ENCODE measurements at places on chromosomes 2 and 18. TPM values are rescaled to one million over a fixed set of nuclear protein-coding genes. Genes with fewer than 3 reads are reported as not detected.

Gene RFTN2
- 1.0 TPM for total RNA-seq

Gene FAHD2A
- 51.0 TPM for total RNA-seq

Gene BMP10
- total RNA-seq: not detected

Gene ALPP
- 0.28 TPM for total RNA-seq

Gene ANKRD62
- not detected for total RNA-seq

Gene RNF125
- 29.2 TPM for total RNA-seq

Gene POTEI
- total RNA-seq: 0.56 TPM

Gene SIX3
- total RNA-seq: not detected

Gene ARHGAP25
- total RNA-seq: 2.5 TPM

Gene SCN1A
- 2.1 TPM for total RNA-seq

GRCh38 chr2:241357531-241357930, 1.4 kb downstream of the FARP2 start:
- DNase-seq: no peak

GRCh38 chr2:177138823-177139222, 73.8 kb upstream of the HNRNPA3 start:
- no peak for DNase-seq

DNA sequence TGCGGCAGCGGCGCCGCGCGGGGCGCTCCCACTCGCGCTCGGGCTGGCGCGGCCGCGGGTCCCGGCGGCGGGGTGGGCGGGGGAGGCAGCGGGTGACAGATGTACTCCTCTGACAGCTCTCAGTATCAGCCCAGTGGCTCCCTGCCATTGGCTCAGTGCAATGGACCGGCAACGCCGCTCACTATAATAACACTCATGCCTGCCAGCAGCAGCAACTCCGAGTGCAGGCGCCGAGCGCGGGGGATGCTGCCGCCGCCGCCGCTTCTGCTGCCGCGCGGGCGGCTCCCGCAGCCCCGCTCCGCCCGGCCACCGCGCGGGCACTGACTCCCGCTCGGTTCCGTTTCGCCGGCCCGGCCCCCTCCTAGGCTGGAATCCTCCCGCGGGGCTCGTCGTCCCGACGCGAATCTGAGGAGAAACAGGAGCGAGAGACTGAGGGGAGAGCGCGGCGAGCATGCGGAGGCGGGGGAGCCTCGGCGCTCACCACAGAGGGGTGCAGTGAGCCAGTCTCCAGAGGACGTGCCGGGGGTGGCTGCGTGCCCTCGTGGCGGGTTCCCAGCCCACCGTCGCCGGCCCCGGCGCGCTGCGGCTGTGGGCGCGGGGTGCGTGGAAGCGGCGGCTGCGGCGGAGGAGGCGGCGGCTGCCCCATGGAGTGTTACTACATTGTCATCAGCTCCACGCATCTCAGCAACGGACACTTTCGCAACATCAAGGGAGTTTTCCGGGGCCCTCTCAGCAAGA, at the start of gene ZNF804A:
Gene ZNF804A (plus strand): TSS at position 214 of the 738 bp plus-strand sequence. CDS start 431 bp downstream, at position 645.
- DNase-seq: peak; percentile 55

DNA sequence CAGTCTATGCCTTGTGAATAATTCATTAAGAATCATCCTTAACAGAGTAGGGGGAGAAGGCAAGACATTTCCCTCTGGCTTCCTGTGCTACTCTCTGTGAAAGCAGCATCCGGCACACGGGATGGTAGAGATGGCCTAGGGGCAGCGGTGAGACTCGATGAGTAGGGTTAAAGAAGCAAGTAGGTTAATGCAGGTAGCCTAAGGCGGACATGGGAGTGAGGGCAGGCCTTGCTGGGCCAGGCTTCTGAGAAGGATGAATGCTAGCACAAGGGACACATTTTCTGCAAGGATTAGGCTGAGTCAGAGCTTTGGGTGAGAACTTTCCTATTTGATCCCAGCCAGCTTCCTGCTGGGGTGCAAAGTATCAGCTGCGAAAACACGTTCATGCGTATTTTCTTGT, 80.8 kb downstream of the NXPH2 start:
- peak; percentile 45 for DNase-seq

DNA sequence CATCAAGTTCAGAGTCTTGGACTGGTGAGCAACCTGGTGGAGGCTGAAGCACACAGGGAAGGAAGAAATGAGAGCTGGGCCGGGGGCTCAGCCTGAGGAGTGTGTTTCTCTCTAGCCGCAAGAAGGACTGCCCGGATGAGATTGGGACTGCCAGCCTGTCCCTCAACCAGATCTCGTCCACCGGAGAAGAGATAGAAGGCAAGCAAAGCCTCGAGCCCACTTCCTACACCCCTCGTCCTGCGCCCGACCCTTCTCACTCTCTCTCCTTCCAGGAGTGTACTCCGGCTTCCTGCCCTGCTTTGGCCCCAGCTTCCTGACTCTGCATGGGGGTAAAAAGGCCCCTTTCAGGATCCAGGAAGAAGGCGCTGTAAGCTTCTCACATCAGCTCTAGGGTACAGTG, 26.2 kb downstream of the FER1L5 start:
- DNase-seq: no peak

GRCh38 chr2:158138255-158138654, 36.6 kb downstream of the UPP2 start:
- DNase-seq: no peak

DNA sequence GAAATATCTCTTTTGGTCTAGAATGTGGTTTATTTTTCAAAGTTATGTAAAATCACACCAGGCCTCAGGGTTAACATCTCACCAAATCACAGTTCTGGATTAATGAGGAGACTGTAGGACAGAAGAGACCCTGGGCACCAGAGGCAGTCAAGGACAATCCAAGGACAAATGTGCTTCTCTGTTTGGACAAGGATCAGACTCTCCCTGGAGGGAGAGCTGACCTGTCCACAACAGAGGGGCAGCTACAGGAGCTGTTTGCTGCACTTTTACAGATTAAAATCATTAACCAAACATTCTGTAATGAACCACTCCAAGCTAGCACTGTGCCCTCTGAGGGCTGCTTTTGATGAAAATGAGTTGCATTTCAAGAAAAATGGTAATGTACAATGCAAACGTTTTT, 690.6 kb upstream of the SLC8A1 start:
- DNase-seq: no peak

DNA sequence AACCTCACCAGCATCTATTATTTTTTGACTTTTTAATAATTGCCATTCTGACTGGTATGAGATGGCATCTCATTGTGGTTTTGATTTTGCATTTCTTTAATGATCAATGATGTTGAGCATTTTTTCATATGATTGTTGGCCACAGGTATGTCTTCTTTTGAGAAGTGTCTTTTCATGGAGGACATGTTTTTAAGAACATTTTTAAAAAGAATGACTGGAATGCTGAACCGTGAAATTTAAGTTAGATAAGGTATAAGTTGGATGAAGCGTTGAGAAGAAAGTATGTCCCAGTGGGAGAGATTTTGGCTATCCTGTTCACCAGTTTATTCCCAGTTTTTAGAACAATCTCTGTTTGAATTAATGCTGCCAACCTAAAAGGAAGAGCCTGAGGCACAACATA, 365.9 kb downstream of the CELF4 start:
- DNase-seq: no peak

DNA sequence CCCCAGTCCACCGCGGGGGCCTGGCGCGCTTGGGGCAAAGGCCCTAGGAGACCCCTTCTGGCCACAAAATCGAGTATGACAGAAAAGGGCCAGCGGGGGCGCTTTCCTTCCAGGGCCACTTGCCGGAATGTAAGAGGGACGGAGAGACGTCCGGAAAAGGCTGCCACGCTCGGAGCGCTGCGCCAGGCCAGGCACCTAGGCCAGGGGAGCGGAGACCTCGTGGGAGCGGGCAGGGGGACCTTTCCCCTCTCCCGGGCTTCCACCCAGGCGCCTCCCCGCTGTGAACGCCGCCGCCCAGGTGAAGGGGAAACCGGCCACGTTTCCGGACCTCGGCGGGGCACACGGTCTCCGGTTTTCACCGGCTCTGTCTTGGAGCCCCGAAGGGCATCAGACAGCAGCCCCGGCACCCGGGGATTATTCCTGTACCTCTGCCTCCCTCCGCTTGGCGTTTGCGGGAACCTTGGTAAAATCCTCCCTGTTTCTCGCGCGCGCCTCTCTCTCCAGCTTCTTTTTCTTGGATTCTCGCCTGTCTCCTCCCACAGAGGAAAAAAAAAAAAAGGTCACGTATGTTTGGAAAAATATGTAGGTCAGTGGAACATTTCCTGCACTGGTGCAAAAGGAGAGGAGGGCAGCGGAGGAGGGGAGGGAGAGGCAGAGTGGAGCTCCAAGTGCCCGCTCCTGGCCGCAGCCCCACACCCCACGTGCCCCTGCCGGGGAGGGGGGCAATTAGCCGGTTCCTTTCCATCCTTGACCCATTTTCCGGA, 1.2 kb upstream of the NPAS2 start:
- peak; percentile 80 for DNase-seq

DNA sequence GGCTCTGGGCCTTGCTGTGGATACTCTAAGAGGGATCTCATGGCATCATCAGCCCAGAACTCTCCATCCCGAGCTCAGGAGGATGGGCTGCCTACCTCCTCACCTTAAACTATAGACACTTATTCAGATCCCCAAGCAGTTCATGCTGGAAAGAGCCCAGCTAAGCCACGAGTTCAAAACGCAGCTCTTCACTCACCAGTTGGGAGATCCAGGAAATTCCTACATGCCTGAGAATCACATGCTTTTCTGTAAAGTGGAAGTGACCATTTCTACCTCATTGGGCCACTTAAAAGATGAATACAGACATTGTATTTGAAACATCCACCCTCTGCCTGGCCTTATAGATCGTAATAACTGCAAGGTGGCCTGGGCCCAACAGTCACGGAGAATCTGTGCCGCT, 6.6 kb downstream of the ATOH8 start:
- DNase-seq: no peak

- DNase-seq: peak; percentile 64
Measured at GRCh38 chr2:163610817-163611556, 124.8 kb downstream of the FIGN start.

GRCh38 chr18:48492880-48493279, 46.0 kb upstream of the CTIF start:
- no peak for DNase-seq

DNA sequence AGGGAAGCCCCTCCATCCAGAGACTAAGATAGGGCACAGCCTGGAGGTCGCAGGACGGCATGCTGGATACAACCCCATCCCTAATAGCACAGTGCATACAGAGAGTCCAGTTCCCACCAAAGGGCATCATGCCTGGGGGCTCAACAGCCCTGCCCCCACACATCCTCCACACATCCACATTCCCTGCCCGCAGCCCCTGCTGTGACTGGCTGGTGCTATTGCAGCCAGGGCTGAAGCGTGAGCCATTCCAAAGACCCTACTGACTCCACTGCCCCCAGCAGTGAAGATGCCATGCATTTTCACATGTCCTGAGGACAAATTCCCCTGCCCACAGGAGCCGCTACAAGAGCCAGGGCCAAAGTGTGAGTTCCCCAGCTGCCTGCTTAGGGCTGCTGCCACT, 641.6 kb downstream of the METTL4 start:
- no peak for DNase-seq

- no peak for DNase-seq
Measured at GRCh38 chr18:3595369-3596273, 145.6 kb downstream of the TGIF1 start.

DNA sequence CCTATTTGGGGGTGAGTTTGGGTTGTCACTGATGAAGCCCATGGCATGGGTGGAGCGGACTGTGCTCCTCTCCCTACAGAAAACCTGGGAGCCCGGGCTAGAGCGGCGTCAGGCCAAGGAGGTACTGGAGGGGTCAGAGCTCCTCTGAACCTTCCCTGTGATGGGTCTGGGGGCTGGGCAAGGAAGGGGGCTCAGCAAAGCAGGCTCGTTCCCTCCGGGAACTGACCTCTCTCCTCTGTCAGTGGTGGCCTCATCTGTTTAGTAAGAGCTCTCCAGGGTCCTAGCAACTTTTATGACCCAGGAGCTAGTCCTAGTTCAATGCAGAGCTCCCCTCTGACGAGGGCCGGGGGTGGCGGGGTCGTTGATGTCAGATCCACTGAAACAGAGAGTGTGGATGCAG, 62.4 kb upstream of the OTOF start:
- DNase-seq: peak; percentile 30

GRCh38 chr18:79476031-79476917, 80.5 kb downstream of the NFATC1 start:
- no peak for DNase-seq

DNA sequence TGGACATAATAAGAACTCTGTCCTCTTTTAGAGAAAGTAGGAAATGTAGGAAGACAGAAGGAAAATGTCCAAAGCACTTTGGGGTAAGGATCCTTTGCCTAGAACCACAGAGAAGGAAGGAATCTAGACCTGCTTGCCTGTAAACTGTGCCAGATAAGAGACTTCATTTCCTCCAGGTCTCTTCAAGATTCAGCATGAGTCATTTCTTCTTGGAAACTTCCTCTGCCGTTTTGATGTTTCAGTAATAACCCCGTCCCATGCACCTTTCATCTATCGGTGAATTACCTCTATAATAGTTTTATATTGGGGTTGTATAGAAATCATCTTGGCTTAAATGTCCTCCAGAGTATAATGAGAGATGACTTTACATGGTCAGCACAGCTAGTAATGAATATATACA, 63.2 kb upstream of the LRATD1 start:
- DNase-seq: no peak

DNA sequence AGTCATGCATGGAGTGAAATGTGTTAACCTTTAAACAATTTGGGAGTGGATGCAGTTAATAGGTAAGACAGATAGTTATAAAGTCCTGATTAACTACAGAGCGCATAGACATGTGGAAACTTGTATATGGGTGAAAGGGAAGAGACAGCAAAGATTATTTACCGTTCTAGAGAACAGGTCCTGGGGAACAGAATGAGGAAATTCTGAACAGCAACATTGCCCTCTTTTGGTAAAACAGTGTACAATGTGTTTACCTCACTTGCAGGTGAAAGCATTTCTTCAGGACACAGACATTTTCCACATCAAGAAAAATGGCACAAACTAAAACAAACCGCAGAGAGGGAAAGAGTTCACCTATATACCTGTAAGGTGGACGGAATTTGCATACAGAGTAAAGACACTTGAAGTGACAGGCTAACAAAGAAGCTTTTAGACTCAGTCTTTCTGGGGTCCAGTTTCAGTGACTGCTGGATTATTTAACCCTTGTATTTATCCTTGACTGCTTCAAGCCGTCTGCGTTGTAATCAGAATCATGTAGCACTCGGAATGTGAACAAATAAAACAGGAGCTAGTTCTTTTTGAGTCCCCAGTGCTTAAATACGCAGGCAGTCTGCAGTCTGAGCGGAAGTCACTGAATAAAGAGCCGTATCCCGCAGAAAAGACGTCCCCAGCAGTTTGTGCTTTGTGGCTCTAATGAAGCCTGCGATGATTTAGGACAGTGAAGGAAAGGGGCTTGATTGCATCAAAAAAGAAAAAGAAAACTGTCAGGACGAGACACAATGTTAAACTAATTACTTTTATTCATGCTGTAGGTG, 364.8 kb upstream of the GALNT5 start:
- DNase-seq: peak; percentile 77
